ENCODE measurements at places on chromosomes 1 and 21. TPM values are rescaled to one million over a fixed set of nuclear protein-coding genes. Genes with fewer than 3 reads are reported as not detected.

The RNU1-3 gene
- under 0.01 TPM for total RNA-seq

The EPHB2 gene
- total RNA-seq = 118 TPM

The INSRR gene
- total RNA-seq = 0.22 TPM

The PRKAA2 gene
- total RNA-seq = 32.7 TPM

The PPM1J gene
- total RNA-seq = 1.8 TPM

All from camera-type eye (tissue), 1 donor.